Osteocyte (in vitro differentiated cells): ENCODE measurements at places on chromosomes 4 and X.

DNA sequence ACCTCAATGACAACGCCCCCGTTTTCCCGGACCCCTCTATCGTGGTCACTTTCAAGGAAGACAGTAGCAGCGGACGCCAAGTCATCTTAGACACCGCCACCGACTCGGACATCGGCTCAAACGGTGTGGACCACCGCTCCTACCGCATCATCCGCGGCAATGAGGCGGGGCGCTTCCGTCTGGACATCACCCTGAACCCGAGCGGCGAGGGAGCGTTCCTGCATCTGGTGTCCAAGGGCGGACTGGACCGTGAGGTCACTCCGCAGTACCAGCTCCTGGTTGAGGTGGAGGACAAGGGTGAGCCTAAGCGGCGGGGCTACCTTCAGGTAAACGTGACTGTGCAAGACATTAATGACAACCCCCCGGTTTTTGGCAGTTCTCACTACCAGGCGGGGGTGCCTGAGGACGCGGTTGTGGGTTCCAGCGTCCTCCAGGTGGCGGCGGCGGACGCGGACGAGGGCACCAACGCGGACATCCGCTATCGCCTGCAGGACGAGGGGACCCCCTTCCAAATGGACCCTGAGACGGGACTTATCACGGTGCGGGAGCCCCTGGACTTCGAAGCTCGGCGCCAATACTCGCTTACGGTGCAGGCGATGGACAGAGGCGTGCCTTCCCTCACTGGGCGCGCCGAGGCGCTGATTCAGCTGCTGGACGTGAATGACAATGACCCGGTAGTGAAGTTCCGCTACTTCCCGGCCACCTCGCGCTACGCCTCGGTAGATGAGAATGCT, 2.2 kb downstream of the FAT4 start:
- no peak for DNase-seq

- DNase-seq = no peak
Observed at GRCh38 chr4:105022811-105023667, 123.6 kb upstream of the TET2 start.

- no peak for DNase-seq
Observed at GRCh38 chr4:39023059-39023458, 9.2 kb downstream of the TMEM156 start.

DNA sequence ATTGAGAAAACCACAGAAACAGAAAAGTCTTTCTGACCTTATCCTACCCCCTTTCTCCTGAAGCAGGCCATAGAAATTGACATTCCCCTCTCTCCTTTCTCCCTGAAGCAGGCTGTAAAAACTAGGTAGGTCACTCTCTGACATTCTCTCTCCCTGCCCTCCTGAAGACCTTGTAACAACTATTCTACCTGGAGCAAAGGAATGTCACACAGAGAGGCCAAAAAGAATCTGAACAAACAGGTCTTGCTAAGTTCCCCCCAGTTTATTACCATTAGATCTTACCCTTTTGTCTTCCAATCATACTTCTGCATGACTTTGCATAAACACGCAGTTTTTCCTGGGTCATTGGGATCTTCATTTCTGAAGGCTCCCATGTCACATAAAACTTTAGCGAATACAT, 198.3 kb upstream of the GYPA start:
- no peak for DNase-seq

- DNase-seq = no peak
Observed at GRCh38 chr4:105807496-105807895, 87.8 kb upstream of the NPNT start.

DNA sequence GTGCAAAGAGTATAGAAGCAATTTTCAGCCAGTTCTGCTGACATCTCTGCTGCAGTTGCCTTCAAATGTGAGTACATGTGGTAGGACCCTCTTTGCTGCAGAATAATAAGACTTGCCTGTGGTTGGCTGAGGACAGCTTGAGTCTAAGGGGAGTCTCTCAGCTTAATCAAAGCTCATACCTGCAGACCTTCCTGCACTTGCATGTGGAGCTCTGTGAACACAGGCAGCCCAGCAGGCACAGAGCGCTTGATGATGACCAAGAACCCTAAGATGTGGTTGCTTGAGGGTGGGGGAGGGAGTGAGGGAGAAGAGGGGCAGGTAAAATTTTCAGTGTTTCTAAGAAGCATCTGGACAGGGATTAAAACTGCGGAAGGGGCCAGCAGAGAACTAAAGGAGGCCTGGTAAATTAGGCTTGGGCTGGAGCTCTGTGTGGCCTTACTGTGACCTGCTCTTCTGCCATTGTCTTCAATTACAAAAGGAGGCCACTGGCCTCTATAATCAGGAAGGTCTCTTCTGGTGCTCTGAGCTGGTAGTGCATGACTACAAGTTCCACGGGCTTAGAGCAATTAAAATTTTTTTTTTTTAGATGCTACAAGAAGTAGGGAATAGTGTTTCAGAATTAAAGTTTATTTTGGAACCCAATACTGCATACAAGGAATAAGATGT, 59.9 kb upstream of the CHRNA9 start:
- no peak for DNase-seq

DNA sequence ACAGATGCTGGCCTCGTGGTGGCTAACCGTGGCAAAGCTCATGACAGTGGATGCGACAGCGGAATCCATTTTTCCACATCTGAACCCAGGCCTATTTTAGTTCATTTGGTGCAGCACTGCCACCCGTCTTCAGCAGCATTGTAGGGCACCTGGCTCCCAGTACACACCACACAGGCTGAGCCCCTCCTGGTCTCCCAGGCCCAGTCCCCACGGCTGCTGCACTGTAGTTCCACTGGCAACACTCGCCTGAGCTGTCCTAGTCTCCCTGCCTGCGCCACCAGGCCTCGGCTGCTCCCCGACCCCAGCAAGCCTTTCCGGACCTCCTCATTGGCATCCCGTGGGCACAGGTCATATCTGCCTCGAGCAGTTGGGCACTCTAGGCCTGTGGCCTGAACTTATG, 76.2 kb downstream of the MTMR1 start:
- peak; percentile 76 for DNase-seq

GRCh38 chr4:168622600-168622999, 125.7 kb downstream of the PALLD start:
- peak; percentile 27 for DNase-seq

GRCh38 chr4:155667222-155667567, 547 bp downstream of the GUCY1A1 start:
- peak; percentile 83 for DNase-seq

- DNase-seq = no peak
Observed at GRCh38 chrX:102515975-102516941, at the start of gene TMSB15A. Gene TMSB15A, minus strand, starts transcription at chrX:102516739.

DNA sequence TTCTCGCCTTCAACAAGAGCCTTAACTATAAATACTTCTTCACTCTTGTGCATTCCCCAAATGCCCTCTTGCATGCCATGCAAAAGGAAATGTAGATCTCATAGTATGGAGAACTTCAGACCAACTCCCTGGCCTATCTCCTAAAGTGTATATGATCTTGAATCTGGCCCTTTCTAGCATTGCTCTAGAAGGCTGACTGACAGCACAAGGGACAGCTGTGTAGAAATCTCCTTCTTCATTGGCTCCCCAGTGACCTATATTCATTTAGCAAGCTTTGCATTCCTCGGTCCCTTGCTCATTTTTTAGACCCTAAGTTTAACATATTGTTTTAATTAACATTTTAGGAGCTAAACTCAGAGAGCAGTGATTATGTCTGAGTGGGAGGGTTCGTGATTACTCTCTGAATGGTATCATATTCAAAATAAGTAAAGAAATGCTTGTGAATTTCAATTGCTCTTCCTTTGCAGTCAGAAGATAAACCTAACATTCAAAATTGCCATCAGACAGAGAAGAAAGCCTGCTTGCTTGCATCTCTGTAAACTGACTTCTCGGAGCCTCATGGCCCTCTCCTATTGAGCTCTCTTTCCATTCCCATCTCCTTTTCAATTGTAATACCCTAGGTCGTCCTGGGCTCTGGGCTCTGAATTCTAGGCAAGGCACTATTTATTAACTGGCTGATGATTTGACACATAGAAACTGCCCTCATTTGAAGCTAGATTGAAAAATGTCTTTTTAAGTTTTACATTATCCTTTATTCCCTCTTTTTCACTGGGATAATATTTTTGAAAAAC, 120.3 kb upstream of the PRKG2 start:
- no peak for DNase-seq
